NCI-H510A (cell line): ENCODE measurements at places on chromosomes 6 and 20.

- no peak for DNase-seq
These were observed 28.9 kb downstream of the RMND1 start for GRCh38 chr6:151422981-151423380.

DNA sequence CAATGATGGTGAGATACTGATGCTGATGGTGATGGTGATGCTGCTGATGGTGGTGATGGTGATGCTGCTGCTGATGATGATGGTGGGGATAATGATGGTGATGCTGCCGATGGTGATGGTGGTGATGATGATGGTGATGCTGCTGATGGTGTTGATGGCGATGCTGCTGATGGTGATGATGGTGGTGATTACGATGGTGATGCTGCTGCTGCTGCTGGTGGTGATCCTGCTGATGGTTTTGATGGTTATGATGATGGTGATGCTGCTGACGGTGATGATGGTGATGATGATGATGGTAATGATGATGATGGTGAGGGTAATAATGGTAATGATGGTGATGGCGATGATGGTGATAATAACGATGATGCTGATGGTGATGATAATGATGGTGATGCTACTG is 50.0 kb downstream of the ARHGAP40 start:
- no peak for DNase-seq

DNA sequence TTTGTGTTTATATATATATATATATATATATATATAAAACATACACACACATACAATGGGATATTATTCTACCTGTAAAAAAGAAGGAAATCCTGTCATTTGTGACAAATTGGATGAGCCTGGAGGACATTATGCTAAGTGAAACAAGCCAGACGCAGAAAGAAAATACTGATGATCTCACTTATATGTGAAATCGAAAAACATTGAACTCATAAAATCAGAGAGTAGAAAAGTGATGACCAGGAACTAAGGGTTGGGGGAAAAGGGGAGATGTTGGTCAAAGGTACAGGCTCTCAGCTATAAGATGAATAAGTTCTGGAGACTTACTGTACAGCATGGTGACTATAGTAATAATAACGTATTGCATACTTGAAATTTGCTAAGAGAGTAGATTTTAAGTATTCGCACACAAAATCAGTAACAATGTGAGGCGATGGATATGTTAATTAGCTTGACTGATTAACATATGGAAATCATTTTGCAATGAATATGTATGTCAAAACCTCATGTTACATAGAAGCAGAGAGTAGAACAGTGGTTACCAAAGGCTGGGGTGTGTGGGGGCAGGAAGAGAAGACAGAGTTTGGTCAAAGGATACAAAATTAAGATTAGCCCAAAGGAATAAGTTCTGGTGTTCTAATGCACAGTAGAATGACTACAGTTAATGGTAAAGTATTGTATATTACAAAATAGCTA is 92.3 kb upstream of the PHACTR1 start:
- DNase-seq, result no peak

DNA sequence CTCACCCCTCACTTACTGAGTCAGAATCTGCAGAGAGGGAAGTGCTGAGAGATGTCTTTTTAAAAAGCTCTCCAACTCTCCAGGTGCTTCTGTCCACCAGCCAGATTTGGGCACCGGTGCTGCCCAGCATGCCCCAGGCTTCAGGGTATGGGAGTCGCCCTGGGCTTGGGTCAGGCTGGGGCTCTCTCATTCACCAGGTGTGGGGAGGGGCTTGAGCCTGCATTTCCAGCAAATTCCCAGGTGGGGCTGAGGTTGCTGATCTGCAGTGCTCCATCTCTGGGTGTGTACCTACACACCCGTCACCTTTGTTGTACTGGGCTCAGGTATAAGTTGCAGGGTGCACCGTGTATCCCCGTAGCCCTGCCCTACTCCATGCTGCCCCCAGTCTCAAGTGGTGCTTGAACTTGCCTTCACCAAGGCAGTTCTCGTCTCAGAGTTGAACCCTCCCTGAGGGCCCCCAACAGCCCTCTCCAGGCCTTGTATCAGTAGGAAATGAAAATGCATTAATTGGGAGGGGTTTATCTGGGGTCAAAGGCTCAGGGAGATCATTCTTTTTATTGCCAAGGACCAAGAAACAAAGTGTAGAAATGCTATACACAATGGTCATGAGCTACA is 23.5 kb downstream of the PPP1R3G start:
- no peak for DNase-seq

- DNase-seq, result no peak
These were observed 166.0 kb downstream of the PREX1 start for GRCh38 chr20:48661575-48662455.

- no peak for DNase-seq
These were observed 14.4 kb downstream of the PTK7 start for GRCh38 chr6:43090559-43090956.
